ENCODE measurements at places on chromosomes 5 and 9. TPM values are rescaled to one million over a fixed set of nuclear protein-coding genes. Genes with fewer than 3 reads are reported as not detected.
A peak's percentile ranks its signal among the peaks of the same experiment; 100 is the strongest.

GRCh38 chr5:177591690-177592009, 353 bp upstream of the TMED9 start:
- peaks cover 37% of the 10 kb centered on the region for H3K36me3 ChIP-seq
- H3K27me3 ChIP-seq = no peaks in the 10 kb centered on the region
- H3K27ac ChIP-seq = peak overlapping the region; percentile 86
- DNase-seq = no peak

PTGES2 gene
- 137 TPM for total RNA-seq

DNA sequence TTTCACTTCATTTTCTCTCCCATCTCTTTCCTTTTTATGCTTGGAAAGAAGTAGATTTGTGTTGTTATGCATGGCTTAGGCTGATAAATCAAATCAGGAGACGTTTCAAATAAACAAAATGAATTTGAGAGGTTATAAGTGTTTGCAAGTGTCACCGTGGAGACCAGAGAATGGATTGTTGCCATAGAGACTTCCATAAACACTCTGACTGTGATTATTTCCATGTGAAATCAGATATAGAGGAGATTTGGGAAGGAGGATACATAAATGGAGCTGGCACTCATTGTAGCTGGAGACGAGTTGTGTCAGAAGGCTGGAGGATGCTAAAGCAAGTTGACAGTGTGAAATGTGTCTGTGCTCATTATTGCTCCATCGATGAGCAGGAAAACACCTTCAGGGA, 84.2 kb upstream of the PCSK1 start:
- H3K27ac ChIP-seq = no peak overlapping the region
- no peaks in the 10 kb centered on the region for H3K36me3 ChIP-seq
- DNase-seq = no peak
- no peaks in the 10 kb centered on the region for H3K4me1 ChIP-seq
- H3K27me3 ChIP-seq = no peaks in the 10 kb centered on the region

DNA sequence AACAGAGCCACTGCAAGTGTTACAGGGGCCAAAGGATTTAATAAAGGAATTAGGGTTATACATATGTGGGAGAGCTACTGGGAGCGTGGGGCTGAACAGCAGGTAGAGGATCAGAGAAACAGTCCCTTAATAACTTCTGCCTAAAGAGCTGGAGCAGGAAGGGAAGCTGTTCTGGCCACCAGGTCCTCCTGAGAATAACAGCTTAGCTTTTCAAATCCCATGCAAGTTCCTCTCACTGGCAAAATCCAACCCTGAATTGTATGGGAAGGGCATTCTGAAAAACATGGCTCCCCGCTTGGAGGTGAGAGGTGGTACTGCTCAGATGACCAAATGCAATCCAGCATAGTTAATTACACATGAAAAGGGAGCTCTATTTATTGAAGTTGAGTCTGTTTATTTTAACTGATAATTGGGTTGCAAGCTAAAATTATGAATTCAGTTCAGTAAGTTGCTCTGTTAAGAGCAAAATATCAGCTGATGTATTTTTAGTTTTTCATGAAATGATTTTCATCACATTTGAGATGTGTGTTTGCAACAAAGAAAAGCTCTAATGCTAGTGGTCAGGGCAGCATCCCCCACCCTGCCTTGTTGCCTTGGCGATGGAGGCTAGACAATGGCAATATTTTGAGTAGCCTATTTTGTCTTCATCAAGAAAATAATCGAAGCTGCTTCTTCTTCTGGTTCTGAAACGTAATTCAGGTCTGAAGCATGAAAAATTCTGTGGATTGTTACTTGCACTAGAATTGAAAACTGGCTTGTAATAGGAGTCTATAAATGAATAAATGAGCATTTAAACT, 58.4 kb upstream of the SH3GL2 start:
- no peak for DNase-seq
- H3K4me1 ChIP-seq = no peaks in the 10 kb centered on the region
- no peak overlapping the region for H3K27ac ChIP-seq

DNA sequence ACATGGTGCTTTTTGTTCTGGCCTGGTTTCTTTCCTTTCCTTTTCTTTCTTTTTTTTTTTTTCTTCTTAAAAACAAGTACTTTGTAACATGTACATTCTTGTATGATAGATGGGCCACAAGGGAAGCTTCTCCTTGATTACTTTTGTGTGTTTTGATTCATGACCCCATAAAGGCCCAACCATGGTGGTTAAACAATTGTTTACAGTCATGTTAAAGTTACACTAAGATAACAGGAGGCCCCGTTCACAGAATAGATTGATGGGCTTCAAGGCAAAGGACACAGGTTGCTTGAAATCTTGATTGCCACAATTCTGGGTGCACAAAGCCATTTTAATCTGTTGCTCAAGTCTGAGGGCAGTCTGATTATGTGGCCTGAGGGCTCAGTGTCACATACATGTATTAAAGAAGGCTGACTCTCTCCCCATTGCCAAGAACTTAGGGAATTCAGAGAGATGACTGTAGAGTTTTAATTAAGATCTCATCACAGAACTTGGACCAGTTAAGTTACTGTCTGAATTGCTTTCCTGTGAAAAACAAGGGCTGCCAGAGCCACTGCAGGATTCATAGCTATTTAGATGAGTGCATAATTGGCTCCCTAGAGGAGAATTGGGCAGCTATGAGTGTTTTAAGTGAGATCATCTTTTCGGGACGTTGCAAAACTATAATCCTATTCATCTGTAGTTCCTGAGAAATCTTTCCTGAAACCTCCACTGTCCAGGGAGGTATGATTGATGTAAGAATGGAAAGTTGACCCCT, 163.4 kb downstream of the TLE4 start:
- H3K27ac ChIP-seq = no peak overlapping the region
- H3K4me1 ChIP-seq = no peaks in the 10 kb centered on the region
- no peak overlapping the region for H3K4me3 ChIP-seq
- H3K27me3 ChIP-seq = no peaks in the 10 kb centered on the region

IFNK gene
- not detected for total RNA-seq

DNA sequence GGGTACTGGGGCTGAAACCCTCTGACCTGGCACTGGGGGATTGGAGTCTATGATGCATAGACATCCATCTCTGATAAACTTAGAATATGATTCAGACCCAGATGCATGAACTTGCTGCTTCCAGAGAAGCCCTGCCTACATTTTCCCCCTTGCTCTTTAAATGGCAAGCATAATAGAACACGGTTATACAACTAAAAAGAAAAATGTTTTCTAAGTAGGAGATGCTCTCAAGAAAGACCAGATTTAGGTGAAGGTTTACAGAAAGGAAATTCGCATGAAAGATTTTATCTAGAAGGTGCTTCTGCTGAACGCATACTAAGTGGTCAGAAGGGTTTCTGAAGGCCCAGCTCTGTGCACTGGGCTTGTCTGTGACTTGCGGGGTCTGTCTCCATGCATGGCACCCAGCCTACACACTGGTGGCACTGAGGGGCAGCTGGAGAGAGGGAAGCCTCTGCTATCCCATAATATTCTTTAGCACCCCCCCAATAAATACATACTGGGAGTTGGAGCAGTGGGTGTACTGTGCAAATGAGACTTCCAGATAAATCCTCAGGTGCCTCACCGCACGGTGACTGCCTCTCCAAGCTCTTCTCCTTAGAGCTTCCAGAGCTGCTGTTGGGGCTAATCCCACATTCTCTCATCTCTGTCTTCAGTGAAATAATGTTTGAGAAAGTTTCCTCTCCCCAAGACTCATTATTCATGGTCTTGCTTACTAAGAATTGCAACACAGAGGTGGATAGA, 114.6 kb downstream of the FSTL4 start:
- no peak overlapping the region for H3K4me3 ChIP-seq
- H3K36me3 ChIP-seq = no peaks in the 10 kb centered on the region
- DNase-seq = no peak
- no peak overlapping the region for H3K27ac ChIP-seq

- DNase-seq = no peak
- no peaks in the 10 kb centered on the region for H3K36me3 ChIP-seq
- H3K27me3 ChIP-seq = peaks cover 9% of the 10 kb centered on the region
- no peak overlapping the region for H3K27ac ChIP-seq
- H3K4me3 ChIP-seq = no peak overlapping the region
These were observed 29.1 kb upstream of the ANKRD31 start for GRCh38 chr5:75265731-75266130.

NNT gene
- 77.8 TPM for total RNA-seq

DNA sequence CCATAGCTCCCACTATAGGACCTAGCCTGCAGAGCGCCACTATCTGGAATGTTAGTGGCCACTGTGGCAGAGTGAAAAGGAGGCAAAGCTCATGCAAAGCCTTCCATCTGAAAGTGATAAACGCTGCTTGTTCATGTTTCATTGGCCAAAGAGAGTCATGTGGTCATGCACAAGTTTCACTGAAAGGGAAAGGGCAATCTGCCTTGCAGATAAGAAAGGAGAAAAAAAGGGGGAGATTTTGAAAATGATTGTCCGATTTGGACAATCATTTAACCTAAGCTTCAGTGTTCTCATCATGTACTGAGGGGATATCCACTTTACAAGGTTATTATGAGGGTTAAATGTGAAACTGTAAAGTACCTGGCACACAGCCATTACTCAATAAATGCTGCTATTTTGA, 9.0 kb upstream of the MOB3B start:
- peak; percentile 30 for DNase-seq
- H3K36me3 ChIP-seq = no peaks in the 10 kb centered on the region
- no peaks in the 10 kb centered on the region for H3K27me3 ChIP-seq
- no peak overlapping the region for H3K27ac ChIP-seq

DNA sequence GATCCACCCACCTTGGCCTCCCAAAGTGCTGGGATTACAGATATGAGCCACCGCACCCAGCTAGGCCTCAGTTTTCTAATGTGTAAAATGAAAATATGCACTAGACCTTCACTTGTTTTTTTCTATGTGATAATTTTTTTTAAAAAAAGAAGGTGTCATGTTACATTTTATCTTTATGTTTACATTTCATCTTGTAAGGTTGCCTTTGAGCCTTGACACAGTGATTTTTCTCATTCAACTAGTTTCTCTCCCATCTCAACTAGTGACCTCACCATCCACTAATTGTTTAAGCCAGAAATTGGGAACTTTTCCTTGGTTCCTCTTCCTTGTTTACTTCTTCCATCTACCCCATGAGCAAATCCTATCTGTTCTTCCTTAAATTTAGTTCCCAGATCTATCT, 21.5 kb downstream of the TMC1 start:
- H3K36me3 ChIP-seq = no peaks in the 10 kb centered on the region
- peaks cover 19% of the 10 kb centered on the region for H3K4me1 ChIP-seq
- no peak overlapping the region for H3K27ac ChIP-seq
- H3K4me3 ChIP-seq = no peak overlapping the region

APBA1 gene
- total RNA-seq = not detected

AFAP1L1 gene
- 0.13 TPM for total RNA-seq

DNA sequence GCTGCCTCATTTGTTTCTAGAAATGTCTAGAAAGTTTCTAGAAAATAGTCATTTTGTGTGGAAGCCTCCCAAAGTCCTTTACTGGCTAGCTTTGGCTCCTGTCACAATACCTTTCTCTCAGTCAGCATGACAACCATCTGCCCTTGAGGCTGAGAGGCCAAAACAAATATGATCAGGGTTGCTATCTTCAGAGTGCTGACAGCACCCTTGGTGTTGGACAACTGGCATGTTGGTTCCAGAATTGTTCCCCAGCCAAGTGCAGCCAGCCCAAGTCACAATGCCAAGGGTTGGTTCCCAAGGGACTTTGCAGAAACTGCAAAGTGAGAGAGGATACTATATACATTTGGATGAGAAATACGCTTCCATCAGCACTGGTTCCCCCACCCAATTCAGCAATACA, 140.9 kb upstream of the GAS1 start:
- H3K27me3 ChIP-seq = peaks cover 21% of the 10 kb centered on the region
- no peak overlapping the region for H3K4me3 ChIP-seq
- no peak for DNase-seq

ZFP37 gene
- total RNA-seq = 0.22 TPM

DNA sequence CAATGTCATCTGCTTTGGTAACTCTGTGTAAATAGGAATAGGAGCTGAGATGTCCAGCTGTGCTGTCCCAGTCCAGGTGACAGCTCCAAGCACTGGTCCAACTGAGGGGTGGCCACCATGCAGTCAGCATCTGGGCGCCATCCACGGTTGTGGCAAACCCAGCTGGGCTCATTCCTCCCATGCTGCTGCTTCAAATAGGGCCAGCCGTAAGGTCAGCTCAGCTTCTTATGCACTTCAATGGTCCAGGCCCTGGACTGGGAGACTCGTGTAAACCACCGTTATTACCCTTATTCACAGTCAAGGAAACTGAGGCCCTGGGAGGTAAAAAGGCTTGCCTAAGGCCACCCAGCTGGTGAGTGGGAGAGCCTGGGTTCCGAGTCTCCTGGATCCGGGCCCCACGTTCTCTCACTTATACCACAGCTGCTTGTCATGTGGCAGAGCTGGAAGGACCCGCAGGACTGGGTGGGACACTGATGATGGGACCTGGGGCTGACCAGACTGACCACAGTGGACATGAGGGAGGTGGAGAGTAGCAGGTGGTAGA, 38.7 kb upstream of the ANGPTL2 start:
- no peaks in the 10 kb centered on the region for H3K36me3 ChIP-seq
- H3K27me3 ChIP-seq = no peaks in the 10 kb centered on the region
- no peak overlapping the region for H3K27ac ChIP-seq
- H3K4me3 ChIP-seq = no peak overlapping the region

DNA sequence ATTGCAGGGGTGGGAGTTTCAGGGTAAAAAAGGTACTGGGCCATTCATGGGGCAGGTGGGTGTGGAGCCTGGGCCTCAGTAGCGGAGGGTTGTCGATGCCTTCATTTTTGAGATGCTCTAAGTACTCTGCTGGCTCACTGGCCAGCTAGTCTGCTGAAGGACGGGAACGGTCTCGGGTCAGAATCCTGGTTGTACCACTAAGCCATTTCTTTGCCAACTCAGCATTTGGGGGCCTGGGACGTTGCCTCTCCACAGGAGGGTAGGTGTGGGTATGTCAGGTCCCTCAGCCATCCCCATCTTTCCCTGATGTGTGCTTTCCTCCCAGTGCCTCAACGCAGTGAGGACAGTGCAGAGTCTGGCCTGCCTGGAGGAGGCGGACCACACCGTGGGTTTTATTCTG, 25.1 kb downstream of the SH3GLB2 start:
- H3K4me3 ChIP-seq = no peak overlapping the region
- peaks cover 90% of the 10 kb centered on the region for H3K36me3 ChIP-seq
- DNase-seq = no peak
- H3K4me1 ChIP-seq = no peaks in the 10 kb centered on the region
- H3K27me3 ChIP-seq = no peaks in the 10 kb centered on the region
- H3K27ac ChIP-seq = no peak overlapping the region

DNA sequence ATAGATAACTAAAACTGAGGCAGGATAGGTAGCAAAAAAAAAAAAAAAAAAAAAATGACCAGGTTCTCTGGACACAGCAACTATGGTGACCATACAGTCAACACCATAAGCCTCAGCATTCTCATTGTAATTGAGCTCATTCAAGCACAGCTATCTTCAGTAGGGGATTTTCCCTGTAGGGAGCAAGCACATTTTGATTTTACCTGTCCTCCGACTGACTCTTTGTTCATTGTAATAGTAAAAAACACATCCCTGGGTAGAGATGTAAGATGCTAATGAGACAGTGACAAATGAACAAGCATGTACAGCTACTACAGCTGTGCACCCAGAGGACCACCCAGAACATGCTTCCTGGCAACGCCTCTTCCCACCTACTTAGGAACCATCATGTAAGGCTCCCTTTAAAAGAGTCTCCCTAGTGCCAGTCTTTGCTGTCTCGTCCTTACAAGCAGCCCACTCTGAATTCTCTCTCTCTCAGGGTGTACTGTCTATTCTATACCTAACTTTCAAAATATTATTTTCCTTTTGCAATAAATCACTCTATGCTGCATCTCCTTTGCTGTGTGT, 65.0 kb upstream of the FBXW11 start:
- DNase-seq = no peak
- H3K4me3 ChIP-seq = no peak overlapping the region
- no peaks in the 10 kb centered on the region for H3K27me3 ChIP-seq
- no peaks in the 10 kb centered on the region for H3K4me1 ChIP-seq

GRCh38 chr9:34541540-34541939, 18.8 kb upstream of the ENHO start:
- no peaks in the 10 kb centered on the region for H3K36me3 ChIP-seq
- DNase-seq = no peak
- H3K27ac ChIP-seq = no peak overlapping the region
- no peak overlapping the region for H3K4me3 ChIP-seq
